Dorsolateral prefrontal cortex (tissue), 122 donors: ENCODE measurements at places on chromosomes 6 and 20.

- no peak for DNase-seq
These were observed 6.0 kb downstream of the SYTL3 start for GRCh38 chr6:158655569-158656450.

GRCh38 chr20:13862245-13862644 lies 77.4 kb downstream of the NDUFAF5 start:
- no peak for DNase-seq

- DNase-seq: no peak
These were observed 12.4 kb downstream of the PKIG start for GRCh38 chr20:44594730-44595129.

GRCh38 chr6:11163932-11164331 lies 52.4 kb upstream of the ERVFRD-1 start:
- no peak for DNase-seq

DNA sequence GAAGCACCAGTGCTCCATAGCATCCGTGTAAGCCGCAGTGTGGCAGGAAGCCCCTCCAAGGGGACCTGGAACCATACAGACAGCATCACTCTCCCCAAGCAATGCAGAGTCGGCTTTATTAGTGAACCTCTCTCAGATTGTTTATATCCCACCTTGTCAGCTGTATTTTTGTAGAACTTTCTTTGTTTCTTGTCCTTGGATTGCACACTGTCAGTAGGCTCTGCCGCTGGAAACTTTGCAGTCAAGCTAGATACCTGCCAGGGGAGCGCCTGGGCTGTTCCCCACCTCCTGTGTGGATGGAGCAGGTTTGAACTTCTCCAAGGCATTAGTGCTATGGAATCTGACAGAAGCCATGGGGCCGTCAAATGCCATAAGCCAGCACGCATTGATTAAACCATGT lies 18.6 kb upstream of the CLDN20 start:
- no peak for DNase-seq

GRCh38 chr20:36051318-36052116 lies 83.1 kb downstream of the CNBD2 start:
- DNase-seq: no peak

DNA sequence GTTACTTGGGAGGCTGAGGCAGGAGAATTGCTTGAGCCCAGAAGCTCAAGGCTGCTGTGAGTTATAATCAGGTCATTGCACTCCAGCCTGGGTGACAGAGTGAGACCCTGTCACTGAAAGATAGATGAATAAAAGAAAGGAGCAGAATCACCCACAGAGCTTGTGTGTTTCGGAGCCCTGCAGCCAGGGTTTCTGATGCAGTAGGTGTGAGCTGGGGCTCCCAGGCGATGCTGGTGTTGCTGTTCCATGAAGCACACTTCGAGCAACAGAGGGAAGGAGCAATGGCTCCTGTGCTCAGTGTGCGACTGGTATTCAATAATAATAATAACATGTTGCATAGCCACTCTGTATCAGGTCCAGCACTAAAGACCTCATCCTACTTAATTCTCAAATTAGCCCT lies 197.5 kb upstream of the CST7 start:
- no peak for DNase-seq

GRCh38 chr6:107868867-107869611 lies 44.9 kb upstream of the SCML4 start:
- DNase-seq: no peak

GRCh38 chr6:40753675-40754448 lies 166.7 kb upstream of the LRFN2 start:
- no peak for DNase-seq

GRCh38 chr6:13702809-13703302 lies 8.8 kb downstream of the RANBP9 start:
- no peak for DNase-seq

GRCh38 chr6:15409301-15410125 lies 163.6 kb downstream of the JARID2 start:
- DNase-seq: no peak

DNA sequence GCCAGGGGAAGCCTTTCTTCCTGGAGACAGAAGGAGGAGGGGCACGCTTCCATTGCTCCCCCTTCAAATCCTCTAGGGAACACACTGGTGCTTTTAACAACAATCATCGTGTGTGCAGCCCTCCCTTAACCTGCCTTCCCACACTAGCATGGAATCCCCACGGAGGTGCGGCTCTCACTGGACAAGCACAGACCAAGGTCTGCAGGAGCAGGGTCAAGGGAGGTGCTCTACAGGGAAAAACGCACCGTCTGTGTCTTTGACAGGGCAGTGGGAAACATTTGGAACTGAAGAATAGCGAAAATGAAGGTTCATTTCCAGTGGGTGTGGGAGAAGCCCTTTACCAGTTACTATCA lies 527.1 kb downstream of the QKI start:
- no peak for DNase-seq

DNA sequence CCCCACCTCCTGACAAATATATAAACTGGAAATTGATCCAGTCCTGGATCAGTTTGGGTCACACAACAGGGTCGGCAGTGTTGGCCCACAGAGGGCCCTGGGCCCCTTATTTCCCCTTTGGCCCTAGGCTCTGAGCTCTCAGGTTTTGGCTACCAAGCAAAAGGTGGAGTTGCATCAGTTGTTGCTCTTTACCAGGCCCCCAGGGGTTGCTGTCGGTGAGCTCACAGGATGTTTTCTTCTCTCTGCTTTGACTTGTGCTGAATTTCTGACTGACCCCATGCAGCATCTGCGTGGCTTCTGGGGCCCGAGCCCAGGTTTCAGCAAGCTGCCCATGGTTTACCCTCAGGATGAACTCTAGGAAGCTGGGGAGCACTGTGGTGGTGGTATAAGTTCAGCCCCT lies 44.6 kb downstream of the PPARD start:
- no peak for DNase-seq

- no peak for DNase-seq
These were observed 4.6 kb upstream of the SLC2A10 start for GRCh38 chr20:46704714-46705377.

- no peak for DNase-seq
These were observed 289.1 kb upstream of the PREP start for GRCh38 chr6:105691971-105692370.

GRCh38 chr6:26392932-26393636 lies 9.0 kb upstream of the BTN3A1 start:
- DNase-seq: no peak

DNA sequence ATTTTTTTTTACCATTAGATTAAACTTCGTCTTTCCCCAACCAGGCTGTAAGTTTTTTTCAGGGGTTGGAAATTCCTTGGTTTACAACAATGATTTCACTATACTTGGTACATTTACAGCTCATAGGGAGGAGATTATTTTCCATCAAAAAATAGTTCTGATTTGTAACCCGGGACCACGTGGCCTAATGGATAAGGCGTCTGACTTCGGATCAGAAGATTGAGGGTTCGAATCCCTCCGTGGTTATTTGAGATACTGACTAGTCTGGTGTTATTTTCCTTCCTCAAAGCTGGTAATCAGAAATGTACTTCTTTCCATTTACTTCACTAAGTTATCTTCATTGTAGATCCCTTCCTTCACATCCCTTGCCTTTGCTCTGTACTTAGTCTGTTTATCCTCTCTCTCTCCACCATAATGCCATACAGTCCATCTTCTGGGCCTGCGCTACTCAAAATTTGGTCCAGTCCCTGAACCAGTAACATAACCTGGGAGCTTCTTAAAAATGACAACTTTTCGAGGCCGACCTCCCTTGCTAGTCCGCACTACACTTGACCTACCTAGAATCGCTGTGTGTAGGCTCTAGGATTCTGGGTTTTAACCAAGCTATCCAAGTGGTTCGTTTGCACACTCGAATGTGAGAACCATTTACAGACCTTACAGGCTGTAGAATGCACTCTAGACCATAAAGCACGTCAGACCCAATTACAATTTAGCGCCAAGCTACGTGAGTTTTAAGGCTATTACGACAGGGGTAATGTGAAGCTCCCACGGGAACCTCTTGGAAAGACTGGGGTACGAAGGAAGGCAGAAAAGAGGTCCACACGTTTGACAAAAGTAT lies 42.1 kb upstream of the BTN3A2 start:
- no peak for DNase-seq

DNA sequence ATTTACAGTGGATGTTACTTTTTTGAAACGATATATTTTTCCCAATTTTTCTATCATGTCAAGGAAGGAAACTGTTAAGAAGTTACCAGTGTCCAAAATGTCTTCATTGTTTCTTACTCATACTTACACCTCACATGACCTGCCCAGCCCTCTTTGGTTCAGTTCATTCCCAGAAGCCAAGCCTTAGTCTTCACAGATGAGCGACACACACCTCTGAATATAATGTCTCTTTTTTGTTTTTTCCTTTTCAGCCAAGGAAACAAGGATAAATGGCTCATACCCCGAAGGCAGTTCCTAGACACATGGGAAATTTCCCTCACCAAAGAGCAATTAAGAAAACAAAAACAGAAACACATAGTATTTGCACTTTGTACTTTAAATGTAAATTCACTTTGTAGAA lies 225.2 kb downstream of the SMOC2 start:
- no peak for DNase-seq

DNA sequence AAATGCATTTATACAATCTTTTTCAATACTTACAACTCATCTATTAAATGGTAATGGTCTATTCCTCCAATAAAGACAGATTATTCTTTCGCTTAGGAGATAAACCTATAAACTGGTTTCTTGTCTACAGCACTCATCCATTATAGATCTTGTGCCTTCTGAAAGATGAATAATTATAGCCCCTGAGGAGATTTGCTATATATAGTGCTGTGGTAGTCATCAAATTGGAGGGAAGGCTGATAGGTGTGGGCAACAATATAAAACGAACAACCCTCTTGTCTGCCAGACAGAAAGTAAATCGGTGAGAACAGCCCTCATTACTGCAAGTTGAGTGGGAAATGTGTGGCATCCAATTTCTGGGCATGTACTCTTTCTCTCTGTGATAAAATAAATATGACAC lies 292.5 kb upstream of the CNR1 start:
- no peak for DNase-seq

GRCh38 chr6:165227644-165228329 lies 81.6 kb downstream of the C6orf118 start:
- DNase-seq: no peak

DNA sequence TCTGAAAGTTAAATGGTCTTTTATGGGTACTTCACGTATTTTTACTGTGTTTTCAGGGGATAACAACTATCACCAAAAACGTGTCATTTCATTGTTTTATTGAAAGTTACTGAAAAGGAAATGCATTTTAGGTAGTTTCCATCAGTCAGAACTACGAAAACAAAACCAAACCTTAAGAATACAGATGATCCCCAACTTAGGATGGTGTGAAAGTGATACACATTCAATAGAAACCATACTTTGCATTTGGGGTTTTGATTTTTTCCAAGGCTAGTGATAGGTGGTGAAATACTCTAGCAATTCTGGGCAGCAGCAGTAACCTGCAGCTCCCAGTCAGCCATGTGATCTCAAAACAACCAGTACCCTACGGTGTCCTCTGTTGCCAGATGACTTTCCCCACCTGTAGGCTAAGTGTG lies 25.9 kb upstream of the EFHC1 start:
- no peak for DNase-seq

GRCh38 chr6:43933148-43933885 lies 163.3 kb downstream of the VEGFA start:
- DNase-seq: no peak

- no peak for DNase-seq
These were observed 198.0 kb downstream of the SIM1 start for GRCh38 chr6:100266494-100267401.

- DNase-seq: no peak
These were observed 316.6 kb upstream of the JARID2 start for GRCh38 chr6:14929291-14929690.

DNA sequence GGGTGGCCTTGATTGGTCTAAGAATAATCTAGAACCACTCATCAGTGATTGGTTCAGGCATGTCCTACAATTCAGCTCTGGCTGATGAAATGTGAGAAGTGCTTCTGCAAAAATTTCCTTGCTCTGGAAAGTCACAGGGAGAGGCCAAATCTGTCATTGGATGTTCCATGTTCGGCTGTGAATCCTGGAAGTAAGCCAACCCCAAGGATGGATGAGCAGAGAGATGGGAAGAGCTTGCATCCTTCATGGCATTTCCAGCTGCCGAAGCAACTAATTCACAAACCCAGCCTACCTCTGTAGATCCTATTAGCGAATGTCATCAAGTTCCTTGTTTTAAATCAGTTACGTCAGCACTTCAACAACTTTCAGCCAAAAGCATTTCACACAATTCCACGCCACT lies 187.2 kb upstream of the SOX4 start:
- no peak for DNase-seq

DNA sequence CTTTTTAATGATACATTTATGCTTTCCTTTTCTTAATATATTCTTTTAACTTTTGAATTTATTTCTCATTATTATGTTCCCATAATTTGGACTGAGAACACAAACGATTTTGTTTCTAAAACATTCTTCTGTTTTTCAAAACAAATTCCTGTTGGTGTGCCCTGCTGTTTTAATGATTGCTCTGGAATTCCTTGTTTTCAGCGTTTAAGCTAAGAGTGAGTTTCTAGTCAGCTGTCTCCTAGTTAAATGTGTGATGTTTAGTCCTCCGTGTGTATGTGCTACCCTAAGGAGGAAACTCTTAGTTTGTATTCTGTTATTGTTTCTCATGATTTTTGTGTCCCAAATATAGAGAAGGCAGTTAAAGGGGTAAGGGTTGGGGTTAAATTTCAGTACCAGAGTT lies 306.1 kb upstream of the RGS17 start:
- no peak for DNase-seq

DNA sequence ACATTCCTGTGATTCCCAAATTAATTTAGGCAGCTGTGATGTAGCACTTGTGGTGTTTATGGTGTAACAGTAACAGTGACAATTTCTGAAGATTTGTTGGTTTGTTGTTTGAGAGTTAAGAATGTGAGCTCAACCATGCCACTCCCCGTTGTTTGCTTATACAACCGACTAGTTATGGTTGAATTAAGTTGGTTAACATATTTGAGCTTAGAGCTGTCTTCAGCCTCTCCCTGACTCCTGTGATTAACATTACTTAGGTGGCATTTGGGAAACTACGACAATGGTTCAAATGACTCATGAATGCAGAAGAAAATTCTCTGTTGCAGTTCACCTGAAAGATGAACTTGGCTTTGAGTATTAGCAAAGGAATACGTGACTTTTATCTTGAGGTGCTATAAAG lies 35.9 kb upstream of the PRL start:
- DNase-seq: no peak
